DMS79 treated with DMSO at 0.1 percent for 48 hours (cell line): ENCODE measurements at places on chromosomes 12 and 14.

GRCh38 chr14:101887219-101887618 lies 77.2 kb upstream of the DYNC1H1 start:
- DNase-seq, result no peak

DNA sequence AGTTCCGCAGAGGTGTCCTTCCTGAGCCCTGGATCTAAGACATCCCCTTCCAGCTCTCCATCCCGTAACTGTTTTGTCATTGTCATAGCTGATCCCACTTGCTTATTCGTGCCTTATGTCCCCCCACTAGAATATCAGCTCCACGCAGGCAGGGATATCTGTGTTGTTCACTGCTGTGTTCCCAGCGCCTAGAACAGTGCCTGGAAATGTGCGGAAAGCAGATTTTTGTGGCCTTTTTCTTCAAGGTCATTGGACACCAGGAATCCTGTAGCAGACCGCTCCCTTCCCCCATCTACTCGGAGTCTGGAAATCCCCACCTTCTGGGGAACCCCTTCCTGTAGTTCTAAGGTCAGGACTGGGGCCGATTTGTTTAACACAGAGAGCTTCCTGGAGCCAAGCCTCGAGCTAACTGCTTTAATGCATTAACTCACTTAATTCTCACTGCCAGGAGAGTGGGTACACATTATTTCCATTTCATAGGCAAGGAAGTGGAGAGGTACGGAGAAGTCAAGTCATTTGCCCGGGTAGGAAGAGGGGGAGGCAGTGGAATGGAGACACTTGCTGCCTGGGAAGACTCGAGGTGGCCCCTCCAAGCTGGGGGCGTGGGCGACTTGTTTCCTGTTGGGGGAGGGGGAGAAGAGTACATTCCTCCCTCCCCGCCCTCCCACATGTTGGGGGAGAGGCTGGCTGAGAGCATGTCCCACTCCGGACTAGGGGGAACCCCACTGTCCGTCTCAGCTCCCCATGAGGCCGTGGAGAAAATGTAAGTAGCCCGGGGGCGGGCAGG lies 1.2 kb upstream of the SH2B3 start:
- no peak for DNase-seq

- no peak for DNase-seq
These were observed 11.8 kb upstream of the OR6S1 start for GRCh38 chr14:20652996-20653975.

DNA sequence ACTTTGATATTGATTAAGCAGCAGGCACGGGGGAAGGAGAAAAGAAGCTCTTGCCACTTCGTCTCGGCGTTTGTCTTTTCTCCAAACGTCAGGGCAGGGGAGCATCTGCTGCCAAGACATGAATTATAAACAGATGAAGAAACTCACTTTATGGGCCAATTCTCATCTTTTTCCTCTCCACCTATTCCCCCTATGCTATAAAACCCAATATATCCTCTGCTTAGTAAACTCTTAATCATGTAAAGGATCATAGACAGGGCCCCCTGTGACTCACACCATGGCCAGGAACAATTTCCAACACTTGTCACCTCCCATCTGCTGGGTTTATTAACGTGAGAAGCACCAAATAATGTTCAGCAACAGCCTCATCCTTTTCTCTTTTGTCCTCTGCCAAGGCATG lies 1092.1 kb upstream of the TMEM132C start:
- DNase-seq, result no peak

- DNase-seq, result no peak
These were observed 96.5 kb downstream of the KCNA5 start for GRCh38 chr12:5140190-5140589.

GRCh38 chr14:67490196-67490595 lies 1.7 kb upstream of the TMEM229B start:
- no peak for DNase-seq

DNA sequence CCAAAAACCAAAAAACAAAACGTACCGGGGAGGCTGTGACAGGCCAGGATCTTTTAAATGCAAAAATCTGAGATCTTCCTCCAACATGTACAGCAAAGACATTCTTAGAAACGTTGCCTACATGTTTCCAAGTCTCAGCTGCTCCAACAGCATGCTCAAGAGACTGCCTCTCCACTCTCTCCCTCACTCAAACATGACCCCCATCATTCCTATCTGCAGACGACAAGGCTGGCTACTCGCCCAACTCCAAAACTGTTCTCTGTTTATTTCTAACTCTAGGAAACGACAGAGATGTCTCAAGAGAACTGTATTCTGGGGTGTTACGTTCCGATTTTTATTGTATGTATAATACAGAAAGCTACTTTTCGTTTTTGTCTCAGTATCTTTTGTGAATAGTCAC lies 57.5 kb upstream of the TMCC3 start:
- DNase-seq, result no peak

DNA sequence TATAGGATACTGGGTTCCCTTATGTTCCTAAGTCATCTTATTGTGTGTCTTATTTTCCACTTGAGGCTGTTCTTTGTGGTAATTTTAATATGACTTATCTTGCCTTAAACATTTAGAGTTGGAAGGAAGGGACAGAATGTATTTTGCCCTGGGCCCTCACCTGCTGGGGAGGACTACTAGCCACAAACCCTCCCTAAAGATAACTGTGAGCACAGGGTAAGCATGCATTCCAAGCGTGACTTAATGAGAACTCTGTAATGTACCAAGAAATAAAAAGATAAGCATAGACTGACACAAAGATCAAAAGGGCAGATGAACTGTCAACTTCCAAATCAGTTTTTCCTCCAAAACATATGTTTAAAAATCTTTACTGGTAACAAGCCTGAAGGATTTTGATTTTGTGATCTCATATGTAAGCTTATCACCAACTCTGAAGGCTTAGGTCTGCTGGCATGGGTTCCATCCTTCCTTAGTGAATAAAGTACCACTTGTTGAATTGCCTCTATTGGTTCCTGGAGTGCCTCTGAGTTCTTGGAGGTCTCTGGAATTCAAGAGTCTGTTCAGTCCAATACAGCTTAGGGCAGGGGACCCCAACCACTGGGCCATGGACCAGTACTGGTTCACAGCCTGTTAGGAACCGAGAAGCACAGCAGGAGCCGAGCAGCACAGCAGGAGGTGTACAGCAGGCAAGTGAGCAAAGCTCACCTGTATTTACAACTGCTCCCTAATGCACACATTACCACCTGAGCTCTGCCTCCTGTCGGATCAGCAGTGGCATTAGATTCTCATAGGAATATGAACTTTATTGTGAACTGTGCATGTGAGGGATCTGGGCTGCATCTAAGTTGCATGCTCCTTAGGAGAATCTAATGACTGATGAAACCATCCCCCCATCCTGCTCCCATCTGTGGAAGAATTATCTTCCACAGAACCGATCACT lies 29.8 kb upstream of the NFYB start:
- DNase-seq, result no peak

DNA sequence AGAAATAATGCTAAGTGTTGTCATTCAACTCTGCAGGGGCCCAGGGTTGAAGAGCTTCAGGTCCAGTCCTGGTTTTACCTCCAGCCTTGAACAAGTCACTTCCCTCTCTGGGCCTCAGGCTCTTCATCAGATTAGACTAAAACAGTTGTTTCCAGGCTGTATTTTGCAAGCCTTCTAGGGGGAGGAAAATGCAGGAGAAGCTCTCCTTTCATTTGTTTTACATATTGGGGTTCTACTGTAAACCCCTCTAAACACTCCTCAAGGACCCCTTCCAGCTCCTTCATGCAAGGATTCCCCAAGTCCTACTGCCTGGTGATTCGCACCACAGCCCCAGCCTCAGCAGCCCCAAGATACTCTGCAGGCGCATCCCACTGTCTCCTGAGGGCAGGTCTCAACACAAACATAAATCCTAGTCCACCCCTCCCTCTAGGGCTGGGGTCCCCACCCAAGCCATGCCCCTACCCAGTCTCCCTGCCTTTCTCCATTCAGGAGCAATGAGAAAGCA lies 2.7 kb downstream of the SDR9C7 start:
- DNase-seq, result no peak

- DNase-seq, result no peak
These were observed 47.2 kb upstream of the KTN1 start for GRCh38 chr14:55532645-55533344.

DNA sequence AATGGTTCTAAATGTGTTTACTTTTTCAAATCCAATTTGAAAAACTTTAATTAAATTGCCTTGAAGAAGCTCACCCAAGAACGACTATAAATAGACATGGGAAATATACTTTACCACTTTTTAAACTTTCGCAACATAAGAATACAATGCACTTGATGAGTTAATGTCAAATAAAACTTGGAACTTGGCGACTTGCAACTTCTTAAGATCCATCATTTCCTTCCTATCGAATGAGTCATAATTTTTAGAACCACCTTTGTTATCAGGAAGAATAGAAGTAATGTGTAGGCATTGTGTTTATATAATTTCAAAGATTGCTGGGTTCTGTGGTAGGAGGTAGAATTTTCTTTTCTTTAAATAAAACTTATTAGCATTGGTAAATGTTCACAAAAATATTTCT lies 1417.4 kb upstream of the FLRT2 start:
- no peak for DNase-seq

DNA sequence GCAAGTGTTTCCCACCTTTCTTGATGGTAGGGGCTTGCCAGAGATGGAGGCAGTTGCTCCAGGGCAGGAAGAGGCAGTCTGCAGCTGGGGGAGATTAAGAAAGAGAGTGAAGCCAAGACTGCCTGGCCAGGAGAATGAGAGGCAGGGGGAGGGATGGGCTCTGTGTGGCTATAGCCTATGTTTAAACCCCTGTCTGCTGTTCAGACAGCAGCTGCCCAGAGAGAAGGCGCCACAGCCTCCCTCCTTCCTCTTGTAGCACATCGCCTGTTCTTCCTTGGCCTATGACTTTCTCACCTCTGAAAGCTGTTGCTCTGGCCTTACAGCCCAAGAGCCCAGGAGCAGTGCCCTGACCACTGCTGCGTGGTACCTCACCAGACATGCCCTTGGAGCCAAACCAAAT lies 61.7 kb downstream of the EMP1 start:
- no peak for DNase-seq

DNA sequence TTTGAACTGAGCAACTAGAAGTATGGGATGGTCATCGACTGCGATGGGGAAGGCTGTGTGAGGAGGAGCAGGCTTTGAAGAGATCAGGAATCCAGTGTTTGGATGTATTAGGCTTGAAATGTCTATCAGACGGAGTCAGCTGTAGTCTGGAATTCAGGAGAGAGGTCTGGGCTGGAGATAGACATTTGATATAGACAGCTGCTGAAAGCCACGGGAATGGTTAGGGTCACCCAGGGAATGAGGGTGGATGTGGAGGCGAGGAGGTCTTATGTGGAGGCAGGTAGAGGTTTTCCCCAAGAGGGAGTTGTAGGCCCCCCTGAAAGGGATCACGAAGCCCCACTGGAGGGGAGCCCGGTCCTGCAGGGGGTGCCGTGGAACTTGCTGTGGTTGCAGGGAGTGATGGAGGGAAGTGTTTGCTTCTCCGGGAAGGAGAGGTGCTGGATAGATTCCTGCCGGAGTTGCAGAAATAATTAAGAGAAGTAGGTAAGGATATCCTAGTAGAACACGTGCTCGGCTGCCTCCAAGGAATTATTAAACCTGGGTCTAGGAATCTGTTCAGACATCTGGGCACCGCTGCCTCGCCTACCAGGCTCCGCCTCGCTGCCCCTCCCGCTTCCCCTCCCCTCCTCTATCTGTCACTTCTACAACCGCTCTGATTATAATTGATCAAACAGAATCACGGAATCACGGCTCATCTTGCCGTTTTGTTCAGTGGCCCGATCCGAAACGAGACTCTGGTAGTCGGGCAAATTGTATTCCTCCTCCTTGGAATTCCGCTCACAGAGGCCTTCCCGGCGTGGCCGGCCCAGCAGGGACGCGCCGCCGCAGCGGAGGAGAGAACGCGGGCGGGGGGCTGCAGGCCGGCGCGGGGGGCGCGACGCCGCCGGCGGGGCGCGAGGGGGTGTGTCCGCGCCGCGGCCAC lies 826 bp upstream of the CACNA1C start:
- peak; percentile 21 for DNase-seq

- no peak for DNase-seq
These were observed 97.4 kb downstream of the BORCS5 start for GRCh38 chr12:12454315-12454714.

DNA sequence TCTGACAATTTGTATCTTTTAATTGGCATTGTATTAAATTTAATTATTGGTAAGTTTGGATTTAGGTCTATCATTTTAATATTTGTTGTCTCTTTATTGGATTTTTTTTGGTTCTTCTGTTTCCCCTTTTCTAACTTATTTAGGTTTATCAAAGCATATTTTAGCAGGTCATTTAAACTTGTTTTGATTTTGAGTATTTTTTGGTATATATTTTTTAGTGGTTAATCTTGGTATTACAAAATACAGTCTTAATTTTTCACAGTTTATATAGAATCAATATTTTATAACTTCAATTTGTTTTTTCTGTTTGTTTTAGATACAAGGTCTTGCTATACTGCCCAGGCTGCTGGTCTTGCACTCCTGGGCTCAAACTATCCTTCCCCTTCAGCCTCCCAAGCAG lies 15.5 kb upstream of the ADGRD1 start:
- no peak for DNase-seq

- DNase-seq, result no peak
These were observed 191.3 kb downstream of the SYT10 start for GRCh38 chr12:33248364-33248763.

GRCh38 chr14:75456069-75456996 lies 28.5 kb downstream of the JDP2 start:
- no peak for DNase-seq

- no peak for DNase-seq
These were observed 37.4 kb downstream of the GAS2L3 start for GRCh38 chr12:100610666-100611430.

- no peak for DNase-seq
These were observed 17.9 kb upstream of the AQP2 start for GRCh38 chr12:49932533-49933130.

GRCh38 chr12:58745348-58746125 lies 174.8 kb downstream of the LRIG3 start:
- DNase-seq, result no peak

GRCh38 chr12:15956413-15957185 lies 45.5 kb downstream of the DERA start:
- DNase-seq, result peak; percentile 85

- peak; percentile 22 for DNase-seq
These were observed 9.8 kb upstream of the ZNF385A start for GRCh38 chr12:54394281-54394719.

DNA sequence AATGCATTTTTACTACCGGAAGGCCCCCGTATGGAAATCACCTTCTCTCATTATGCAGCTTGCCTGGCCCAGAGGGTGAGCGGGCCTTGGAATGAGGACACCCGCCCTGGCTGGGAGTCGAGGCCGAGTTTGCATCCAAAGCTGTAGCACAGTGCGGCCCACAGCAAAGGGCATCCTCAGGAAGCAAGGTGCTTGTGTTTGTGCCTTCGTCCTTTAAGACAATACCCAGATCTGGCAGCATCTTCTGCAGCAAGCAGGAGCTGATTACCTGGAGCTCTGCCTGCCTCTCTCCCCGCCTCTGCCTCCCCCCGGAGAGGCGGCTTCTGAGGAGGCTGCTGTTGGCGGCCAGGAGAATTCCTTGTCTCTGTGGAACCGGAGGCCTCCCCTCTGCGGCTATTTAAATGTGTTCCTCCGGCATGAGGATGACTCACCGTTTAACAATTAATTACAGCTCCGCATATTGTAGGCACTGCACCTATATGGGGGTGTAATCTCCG lies 145.3 kb downstream of the CACNA1C start:
- DNase-seq, result no peak
